ENCODE measurements at places on chromosomes 13 and 19.

DNA sequence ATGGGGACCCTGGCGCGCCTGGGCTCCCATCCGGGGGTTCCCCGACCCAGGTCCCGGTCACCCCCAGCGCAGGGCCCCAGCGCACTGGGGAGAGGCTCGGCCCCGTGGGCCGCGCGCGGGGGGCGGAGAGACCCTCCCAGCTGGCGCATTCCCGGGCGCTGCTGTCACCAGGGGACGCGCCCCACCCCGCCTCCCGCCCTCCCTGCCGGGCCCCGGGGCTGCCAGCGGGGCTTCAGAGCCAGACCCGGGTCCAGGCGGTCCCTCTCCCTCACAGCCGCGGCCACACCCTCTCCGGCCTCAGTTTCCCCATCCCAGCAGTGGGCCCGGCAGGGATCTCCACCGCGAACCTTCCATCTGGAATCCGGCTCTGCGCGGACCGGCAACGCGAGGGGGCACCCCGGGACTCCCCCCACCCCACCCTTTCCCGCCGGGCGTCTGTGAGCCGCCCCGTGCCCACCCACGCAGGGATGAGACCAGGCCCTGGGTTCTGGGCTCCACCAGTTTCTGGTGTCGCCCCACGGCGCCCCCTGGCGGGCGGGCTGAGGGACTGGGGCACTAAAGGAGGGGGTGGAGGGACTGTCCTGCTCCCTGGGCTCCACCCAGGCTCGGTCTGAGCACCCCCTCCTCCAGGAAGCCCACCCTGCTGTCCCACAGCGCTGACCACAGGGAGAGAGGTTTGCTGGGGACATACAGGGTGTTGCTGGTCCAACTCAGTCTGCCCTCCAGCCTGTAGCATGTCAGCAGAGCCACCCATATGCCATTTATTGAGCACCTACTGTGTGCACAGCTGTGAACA, 878 bp upstream of the ADAMTSL5 start:
- peak; percentile 73 for DNase-seq

DNA sequence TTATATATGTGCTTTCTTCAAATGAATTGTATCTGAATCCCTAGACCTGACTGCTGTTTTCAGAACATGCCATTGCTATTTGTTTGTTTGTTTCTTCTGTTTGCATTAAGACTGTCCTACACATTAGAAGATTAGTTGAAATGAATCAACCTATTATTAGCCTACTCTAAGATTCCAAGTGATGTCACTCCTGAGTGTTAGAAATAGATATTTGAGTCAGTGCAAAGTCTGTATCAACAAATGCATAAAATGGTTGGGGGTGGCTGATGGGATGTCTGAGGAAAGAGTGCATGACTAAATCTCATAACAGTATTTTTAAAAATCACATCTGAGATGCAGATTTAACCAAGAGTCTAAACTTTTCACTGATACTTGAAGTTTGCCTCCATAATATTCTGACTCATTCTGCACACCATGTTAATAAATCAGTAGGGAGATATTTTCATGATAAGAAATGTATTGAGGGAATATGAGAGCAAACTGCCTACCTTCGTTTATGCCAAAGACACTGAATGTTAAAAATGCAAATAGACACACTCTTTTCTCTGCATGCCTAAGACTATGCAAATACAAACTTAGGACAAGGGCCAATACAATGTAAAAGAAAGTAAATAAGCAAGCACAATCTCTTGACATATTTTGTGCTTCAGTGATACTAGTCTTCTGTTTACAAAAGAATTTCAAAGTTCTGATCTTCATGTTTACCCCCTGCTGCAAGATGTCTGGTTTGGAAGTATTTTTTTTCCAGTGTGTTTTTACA, 253.3 kb downstream of the LIG4 start:
- no peak for DNase-seq

- no peak for DNase-seq
Measured at GRCh38 chr13:66415444-66415843, 814.7 kb downstream of the PCDH9 start.

GRCh38 chr19:38170334-38170733, 53.7 kb downstream of the DPF1 start:
- no peak for DNase-seq

- DNase-seq, result no peak
Measured at GRCh38 chr13:113417008-113417751, 36.1 kb downstream of the ADPRHL1 start.

DNA sequence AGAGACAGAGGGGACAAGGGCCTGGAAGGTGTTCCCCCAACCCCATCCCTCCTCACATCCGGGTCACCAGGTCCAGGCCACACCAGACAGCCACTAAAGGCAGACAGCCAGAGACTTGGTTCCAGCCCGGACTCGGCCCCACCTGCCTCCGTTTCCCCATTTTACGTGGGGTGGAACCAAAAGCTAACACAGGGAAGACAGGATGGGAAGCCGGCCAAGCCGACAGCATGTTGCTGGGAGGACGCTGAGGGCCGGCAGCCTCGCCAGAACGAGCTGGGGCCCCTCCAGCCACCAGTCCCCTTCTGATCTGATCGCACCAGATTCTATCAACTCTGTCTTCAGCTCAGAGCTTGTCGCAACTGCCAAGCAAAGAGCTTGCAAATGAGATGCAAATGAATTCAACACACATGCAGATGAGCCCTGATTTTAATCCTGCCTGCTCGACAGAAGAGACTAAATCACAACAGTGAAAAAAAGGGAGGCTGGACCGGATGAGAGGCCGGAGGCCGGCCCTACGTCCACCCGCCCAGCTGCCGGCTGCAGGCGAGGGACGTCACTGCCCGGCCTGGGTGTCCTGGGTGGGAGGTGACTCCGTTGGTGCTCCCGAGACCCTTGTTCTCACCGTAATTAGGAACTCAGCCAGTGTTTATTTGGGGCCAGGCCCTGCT, 17.5 kb upstream of the SHC2 start:
- DNase-seq, result no peak

GRCh38 chr13:109859216-109859835, 72.9 kb upstream of the IRS2 start:
- no peak for DNase-seq

GRCh38 chr13:75226733-75227435, 255.1 kb downstream of the TBC1D4 start:
- DNase-seq, result no peak

DNA sequence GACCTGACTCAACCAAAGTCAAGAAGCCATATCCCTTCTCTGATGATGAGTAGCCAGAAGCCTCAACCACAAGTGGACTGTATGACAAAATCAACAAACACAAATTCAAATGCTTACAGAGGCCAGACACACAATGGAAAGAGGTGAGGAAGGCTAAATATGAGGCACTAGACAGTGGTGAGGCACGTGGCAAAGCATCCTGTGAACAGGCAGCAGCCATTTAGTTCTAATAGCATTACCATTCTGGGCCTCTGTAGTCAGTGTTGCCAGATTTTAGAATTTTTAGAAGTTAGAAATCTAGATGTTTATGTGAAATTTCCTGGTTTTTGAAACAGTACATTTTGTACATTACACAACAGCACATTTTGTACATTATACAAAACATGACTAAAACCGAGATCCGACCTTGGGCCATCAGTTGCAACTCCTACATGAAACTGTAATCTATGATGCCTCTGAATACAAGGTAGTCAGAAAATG, 403.3 kb downstream of the COG6 start:
- no peak for DNase-seq
